A673 (cell line): ENCODE measurements at places on chromosomes 5 and 9.
A peak's percentile ranks its signal among the peaks of the same experiment; 100 is the strongest.

DNA sequence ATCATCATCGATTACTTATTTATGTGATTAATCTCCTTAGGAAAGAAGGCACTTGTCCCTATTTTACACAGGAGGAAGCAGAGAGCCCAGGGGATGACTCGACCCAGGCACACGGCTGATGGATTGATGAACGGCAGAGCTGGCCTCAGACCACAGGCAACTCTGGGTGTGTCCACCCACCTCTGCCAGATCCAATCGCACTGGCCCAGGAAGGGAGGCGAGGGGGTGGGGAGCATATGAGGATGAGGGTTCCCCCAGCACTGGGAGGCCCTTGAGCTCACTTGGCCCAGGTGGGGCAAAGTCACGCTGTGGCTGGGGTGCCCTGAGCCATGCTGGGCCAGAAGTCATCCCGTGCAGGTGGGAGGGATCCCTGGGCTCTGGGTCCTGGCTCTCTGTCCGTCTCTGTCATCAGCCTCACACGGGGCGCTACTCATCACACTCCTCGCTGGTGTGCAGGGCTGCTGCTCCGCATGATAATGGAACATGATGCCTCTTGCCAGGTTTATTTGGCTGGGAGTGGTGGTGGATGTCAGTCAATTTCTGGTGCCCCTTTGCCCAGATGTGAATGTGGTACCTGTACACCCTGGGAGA, 160.1 kb downstream of the GAPVD1 start:
- DNase-seq: no peak

DNA sequence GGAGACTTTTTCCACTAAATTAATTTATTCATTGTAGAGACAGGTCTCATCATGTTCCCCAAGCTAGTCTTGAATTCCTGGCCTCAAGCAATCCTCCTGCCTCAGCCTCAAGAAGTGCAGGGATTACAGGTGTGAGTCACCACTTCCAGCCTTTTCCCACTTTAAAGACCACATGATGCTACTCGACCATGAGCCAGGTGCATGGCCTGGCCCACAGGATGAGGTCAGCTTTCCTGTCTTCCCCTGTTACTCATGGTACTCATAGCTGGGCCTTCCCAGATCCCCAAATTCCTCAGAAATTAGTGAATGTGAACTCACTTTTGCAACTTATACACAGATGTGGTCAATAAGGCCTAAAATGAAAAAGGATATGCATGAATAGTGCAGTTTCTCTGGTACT, 395.9 kb downstream of the SEMA5A start:
- no peak for DNase-seq

DNA sequence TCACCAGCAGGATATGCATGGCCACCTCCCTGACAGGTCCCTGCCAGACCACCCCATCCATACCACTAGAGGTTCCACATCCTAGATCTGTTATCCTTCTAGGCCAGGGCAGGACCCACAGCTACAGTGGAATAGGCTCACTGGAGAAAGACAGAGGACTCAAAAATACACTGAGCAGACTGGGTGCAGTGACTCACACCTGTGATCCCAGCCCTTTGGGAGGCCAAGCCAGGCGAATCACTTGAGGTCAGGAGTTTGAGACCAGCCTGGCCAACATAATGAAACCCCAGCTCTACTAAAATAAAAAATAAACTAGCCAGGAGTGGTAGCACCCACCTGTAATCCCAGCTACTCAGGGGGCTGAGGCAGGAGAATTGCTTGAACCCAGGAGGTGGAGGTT, 56.5 kb upstream of the TESK1 start:
- no peak for DNase-seq

DNA sequence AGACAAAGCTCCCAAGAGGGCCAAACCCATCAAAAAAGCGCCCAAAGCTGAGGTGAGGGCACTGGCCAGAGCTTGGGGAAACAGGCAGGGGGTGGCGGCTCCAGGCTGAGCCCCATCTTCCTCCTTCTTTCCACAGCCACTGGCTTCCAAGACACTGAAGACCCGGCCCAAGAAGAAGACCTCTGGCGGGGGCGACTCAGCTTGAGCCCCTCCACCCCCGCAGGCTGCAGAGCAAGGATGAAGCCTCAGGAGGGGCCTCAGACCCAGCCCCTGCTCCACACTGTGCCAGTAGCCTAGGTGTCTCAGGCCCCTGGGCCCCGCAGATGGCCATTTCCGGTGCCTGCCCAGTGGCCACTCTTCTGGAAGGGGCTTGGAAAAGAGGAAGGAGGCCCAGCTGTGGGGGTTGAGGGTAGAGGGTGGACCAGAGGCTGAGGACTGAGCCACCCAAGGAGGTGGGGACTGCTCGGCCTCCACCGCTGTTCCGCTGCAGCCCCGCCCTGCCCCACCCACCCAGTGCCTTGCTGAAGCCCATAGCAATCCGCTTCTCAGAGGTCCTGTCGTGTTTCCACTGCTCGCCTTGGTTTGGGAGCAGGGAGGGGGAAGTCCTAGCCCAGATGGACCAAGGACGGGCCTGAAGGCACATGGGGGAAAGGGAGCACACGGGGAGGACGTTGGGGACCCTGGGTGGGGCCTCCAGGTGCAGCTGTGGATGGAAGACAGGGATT, 6.9 kb downstream of the REEP2 start:
- no peak for DNase-seq

DNA sequence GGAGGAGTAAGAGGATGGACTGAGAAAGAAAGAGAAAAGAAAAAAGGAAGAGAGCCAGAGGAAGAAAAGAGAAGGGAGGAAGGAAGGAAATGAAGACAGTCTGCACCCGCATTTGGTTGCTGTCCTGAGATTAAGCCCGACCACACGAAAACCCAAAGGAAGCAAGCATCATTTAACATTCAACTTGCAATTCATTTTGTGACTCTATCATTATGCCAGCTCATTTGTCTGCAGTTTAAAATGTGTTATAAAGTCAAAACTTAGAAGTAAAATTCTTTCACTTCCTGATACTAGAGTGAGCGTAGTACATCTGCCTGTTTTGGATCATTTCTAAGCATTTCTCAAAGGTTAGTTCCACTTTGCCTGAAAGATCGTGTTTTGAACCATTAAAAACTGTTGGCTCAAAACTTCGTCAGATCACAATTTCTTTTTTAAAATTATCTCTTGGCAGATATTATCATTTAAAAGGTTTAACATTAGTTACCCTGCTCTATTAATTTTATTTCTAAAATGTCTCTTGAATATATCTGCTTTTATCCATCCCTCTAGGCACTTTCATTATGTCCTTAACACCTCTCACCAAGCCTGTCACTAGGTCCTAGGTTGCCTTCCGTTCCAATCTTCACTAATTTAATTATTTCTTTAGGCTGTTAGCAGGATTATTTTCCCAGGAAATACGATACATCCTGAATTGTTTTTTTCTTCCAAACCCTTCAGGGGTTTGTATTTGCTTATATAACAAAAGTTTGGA, 240.9 kb downstream of the TLE4 start:
- DNase-seq: peak; percentile 77

GRCh38 chr5:95956021-95956899, 5.4 kb downstream of the ELL2 start:
- DNase-seq: no peak

- DNase-seq: no peak
Observed at GRCh38 chr5:93079046-93079445, 502.0 kb downstream of the NR2F1-AS1 start.

DNA sequence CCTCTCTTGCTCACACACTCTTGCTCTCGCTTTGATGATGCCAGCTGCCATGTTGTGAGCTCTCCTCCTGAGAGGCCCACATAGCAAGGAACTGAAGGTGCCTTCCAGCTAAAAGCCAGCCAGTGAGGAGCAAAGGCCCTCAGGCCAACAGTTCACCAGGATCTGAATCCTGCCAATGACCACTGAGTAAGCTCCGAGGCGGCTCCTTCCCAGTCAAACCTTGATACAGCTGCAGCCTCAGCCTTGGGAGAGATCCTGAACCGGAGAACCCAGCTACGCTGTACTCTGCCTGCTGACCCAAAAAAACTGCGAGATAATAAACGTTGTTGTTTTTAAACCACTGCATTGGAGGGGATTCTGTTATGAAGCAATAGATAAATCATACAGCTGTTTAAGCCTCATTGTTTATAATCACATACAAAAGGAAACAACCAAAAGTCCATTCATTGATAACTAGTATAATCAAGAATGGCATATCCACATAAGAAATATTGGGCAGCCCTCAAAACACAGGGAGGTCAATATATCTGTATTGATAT, 49.0 kb upstream of the IFNK start:
- no peak for DNase-seq

DNA sequence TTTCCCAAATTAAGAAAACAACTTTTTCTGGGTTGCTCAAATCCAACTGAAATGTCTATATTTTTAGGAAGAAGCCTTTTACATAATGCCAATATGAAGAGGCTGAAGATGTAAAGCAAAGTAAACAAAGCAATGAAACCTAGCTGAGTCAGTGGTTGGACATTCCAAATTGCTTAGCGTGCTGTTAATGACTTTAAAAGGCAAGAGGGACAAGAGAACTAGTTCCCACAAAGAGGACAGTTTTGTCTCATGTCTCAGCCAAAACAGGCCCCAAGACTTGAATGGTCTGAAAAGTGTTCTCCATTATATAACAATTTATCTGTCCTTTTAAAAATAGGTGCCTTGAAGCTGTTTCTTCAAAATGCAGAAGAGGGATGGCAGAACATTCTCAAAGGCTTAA, 407.0 kb downstream of the ENC1 start:
- DNase-seq: no peak

- DNase-seq: peak; percentile 27
Observed at GRCh38 chr9:96245399-96245798, 56.6 kb downstream of the HSD17B3 start.

DNA sequence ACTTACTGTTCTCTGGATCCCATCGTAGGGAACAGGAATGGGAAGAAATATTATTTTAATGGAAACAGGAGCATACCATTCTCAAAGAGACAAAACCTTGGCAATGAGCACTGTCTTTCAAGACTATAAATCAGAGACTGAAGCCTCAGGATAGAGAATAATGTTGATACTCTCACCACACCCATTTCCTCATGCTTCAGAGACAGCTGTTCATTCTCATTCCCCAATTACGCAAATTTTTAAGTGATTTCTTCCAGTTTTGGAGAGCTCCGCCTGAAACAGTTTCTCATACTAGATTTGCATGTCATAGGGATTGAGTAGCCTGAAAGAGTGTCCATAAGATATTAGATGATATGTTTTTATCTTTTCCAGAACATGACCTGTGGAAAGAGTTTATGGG, 290.5 kb upstream of the RASA1 start:
- peak; percentile 38 for DNase-seq

DNA sequence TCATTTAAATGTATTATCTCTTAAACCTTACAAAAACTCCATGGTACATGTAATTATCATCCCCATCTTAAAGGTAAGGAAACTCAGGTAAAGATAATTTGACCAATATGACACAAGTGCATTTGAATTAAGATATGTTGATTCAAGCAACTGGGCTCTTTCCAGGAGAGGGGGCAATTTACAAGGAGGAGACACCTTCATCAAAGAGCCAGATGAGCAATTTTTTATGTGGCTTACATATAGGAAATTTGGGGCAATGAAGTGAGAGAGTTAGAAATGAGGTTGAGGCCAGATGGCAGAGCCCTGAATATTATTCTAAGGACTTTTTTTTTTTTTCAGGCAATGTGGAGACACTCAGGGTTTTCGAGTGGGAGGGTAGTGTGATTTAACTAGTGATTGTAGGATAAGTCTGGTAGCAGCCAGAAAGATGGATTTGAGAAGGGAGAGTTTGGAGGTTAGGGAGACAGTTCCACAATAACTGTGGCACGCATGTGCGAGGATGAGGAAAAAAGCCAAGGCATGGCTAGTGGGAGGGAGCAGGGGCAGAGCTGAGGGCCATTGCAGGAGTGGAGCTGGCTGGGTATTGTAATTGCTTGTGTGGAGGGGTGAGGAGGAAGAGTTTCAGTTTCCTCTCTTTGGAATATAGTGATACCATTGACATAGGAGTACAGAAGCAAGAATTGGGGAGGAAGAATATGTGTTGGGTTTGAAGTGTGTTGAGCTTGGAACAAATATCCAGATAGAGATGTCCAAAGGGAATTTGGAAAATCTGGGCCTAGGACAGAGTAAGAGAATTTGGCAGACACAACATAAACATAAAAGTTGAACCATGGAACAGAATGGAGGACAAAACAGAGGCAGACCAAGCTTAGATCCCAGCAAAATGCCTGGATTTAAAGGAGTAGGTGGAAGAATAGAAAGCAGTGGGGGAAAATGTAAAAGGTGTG, 72.0 kb downstream of the ACTBL2 start:
- no peak for DNase-seq

DNA sequence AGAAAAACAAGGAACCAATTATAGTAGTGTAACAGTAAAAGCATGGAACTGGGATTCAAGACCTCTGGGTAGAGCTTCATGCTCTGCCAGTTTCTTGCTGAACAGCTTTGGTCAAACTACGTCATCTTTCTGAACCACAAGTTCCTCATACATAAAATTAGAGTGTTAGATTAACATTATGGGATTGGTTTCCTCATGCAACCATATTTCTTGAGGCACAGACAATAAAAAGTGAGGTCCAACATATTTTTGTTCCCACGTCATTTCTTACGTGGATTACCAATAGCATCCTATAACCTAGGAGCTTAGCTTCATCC, 354.8 kb downstream of the TMEM232 start:
- DNase-seq: no peak

GRCh38 chr9:20728493-20729220, 44.6 kb downstream of the FOCAD start:
- DNase-seq: peak; percentile 82

DNA sequence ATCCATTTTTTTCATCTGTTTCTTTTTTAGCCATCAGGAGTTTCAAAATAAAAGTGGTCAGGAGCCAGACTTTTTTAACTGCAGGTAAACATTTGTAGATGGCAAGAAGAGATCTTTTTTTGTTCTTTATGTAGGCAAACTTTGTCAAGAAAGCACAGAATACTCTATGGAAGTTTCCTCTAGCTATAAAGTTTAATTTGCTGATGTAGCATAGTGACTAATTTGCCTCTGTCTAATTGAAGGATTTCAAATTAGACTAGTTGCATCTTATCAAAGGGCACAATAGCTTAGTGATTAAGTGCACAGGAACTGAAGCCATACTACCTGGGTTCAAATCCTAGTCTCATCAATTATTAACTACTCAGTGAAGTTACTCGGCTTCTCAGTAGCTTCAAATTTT, 22.0 kb downstream of the FGF10 start:
- no peak for DNase-seq

GRCh38 chr5:108876451-108876850, 128.8 kb downstream of the FER start:
- DNase-seq: no peak

GRCh38 chr9:70566066-70566465, 151.6 kb upstream of the KLF9 start:
- no peak for DNase-seq

GRCh38 chr9:120655005-120655622, 59.2 kb downstream of the MEGF9 start:
- no peak for DNase-seq

DNA sequence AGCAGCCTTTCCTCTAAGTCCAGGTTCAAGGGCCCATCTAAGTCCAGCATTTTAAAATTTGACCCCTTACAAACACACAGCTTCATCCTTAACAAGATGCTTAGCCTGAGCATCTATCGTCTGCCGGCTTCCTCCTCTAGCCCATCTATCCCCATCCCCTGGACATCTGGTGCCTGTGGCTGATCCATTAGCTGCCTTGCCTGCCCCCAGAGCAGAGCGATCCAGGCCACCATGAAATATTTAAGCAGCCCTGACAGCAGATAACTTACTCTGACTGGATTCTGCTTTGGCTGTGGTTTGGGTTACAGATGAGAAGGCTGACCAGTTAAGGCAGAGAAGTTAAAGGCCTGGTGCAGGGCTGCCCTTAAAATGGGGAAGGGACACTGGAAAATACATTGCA, 30.9 kb upstream of the CPEB4 start:
- no peak for DNase-seq
